GM06990 (cell line): ENCODE measurements at places on chromosomes 6 and 20.
A peak's percentile ranks its signal among the peaks of the same experiment; 100 is the strongest.

DNA sequence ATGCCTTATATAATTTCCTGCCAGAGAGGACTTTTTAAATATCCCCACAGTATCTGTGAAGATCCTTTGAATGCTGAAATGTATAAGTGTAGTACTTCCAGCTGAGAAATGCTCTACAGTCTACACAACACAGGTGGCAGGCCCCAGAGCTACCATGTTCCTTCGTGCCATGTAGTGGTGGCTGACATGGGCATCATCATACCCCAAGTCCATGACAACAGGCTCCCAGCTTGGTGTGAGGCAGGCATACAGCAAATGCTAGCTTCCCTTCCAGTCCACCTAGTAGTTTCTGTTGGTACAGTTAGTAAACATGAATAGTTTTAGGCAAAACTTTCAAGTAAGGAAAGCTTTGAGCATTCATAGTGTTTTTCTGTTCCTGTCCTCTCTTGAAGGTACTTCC lies 61.2 kb upstream of the EMILIN3 start:
- no peak for DNase-seq

- no peak for DNase-seq
Observed at GRCh38 chr6:56372406-56372995, 125.1 kb upstream of the COL21A1 start.

DNA sequence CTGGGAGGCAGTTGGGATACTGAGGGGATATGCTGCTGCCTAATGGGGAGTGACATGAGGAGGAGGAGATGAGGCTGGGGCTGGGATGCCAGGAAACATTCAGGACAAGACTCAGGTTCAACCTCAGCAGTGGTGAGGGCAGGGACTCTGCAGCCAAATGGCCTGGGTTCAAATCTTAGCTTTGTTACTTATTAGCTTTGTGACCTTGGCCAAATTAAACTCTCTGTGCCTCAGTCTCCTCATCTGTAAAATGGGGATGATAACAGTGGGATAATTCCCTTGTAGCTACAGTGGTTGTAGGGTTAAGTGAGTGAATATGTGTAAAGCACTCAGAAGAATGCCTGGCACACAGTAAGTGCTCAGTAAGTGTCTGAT lies 1.9 kb downstream of the PI16 start:
- DNase-seq = no peak

DNA sequence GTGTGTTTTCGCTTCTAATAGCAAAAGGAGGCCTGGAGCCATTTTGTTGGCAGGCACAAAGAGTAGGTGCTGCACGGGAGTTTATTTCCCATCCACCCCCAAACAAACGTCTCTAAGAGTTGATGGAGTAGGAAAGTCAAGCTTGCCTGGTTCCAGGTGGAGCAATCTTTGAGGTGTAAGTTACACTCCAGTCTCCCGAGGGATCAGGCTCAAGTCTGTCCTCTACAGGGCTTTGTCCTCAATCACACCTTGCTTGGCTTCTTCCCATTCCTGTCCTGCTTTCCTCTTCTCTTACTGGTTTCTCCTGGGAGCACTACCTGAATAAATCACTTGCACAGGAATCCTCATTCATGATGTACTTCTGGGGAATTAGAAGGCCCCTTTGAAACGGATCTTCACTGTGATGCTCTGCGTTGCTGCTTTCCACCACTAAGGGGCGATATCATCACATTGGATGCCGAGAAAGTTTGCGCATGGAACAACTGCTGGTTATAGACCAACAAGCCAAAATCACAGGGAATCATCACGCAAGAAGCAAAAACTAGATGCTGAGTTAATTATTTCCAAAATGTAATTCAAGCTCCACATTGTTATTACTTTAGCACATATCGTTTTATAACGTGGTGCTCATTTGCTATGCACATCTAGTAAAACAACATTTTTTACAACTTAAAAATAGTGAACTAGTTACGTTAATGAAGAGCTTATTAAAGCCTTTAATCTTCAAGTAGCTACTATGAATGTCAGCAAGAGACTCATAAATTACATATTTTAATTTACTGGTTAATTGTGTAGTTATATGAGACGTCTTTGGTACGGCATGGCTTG lies 156.8 kb downstream of the DNAH8 start:
- DNase-seq = no peak

GRCh38 chr6:150204705-150205472 lies 62.0 kb downstream of the PPP1R14C start:
- DNase-seq = no peak

GRCh38 chr6:80029470-80029869 lies 25.0 kb downstream of the TTK start:
- DNase-seq = no peak

DNA sequence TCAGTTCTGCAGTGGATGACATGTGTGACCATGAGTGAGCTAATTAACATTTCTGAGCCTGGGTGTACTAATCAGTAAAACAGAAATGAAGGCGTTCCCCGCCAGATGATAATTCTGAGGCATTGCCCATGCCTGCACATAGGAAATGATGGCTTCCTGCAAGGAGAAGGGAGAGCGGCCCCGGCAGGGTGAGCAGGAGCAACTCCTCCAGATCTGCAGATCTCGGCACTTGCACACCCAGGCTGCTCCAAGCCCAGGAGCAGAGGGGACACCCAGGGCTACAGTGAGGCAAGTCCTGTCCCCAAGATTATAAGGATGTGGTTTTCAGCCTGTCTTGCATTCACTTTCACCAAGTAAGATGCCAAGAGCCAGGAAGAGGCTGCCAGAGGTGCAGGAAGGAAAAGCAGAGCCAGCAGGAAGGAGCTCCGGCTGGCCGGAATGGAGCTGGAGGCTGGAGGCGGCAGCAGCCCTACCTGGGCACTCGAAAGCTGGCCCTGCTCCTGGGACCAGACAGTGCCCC lies 177.5 kb upstream of the CST7 start:
- DNase-seq = no peak

DNA sequence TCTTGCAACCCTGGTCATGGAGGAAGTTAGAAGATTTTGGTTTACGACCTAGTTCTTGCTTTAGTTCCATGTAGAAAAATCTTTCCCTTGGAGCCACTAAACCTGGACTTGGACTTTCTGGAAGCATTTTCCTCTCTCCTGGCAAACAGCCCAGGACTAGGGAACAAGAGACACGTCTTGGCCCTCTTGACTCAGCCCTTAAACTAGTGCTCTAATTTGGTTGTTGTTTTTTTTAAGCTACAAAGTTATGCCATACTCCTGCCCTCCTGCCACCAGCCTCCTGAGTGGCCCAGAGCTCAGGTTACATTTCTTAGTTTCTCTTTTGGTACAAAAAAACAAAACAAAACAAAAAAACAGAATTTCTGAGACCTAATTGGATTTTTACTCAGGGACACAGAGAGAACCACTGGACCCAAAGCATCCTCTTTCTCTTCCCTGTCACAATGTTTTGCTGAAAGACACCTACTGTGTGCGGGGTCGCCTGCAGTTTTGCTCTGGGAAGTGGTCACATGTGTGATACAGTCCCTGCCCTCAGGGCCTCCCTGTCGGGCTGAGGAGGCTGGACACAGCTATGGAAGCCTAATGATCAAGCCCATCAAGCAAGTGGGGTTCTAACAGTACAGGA lies 32.3 kb upstream of the SCUBE3 start:
- DNase-seq = no peak

DNA sequence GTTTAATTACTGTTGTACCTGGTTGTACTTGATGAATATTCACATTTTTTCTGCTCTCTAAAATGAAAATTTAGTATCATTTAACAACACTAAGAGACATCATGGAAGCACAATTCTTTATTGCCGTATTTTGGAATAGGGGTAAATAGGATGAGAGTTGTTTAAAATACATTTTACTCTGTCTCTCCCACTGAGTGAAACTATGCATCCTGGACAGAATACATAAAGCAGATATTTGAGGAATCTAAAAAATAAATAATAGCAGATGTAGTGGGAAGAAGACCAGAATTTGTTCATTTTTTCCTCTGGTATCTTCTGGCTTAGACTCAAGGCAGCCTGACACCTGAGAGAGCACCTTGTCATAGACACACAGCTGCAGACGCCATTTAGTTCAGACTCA lies 119.1 kb upstream of the AHI1 start:
- DNase-seq = no peak

DNA sequence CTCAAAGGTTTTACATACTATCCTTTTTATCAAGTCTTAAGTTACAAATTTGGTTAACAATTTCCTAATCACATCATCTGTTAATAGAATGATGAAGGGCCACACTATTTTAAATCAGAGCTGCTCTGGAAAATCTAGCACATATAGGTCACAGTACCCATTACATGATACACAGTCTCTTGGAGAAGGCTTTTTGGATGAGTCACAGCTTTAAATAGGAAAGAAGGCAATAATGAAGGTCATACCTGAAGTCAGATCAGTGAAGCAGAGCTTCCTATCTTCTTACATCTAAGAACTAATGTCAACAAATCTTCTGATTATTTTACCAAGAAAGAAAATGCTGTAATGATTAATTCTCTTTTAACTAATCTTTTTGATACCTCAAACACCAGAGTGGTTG lies 248.5 kb downstream of the BTBD9 start:
- no peak for DNase-seq

- no peak for DNase-seq
Observed at GRCh38 chr6:78618970-78619369, 248.4 kb upstream of the IRAK1BP1 start.

DNA sequence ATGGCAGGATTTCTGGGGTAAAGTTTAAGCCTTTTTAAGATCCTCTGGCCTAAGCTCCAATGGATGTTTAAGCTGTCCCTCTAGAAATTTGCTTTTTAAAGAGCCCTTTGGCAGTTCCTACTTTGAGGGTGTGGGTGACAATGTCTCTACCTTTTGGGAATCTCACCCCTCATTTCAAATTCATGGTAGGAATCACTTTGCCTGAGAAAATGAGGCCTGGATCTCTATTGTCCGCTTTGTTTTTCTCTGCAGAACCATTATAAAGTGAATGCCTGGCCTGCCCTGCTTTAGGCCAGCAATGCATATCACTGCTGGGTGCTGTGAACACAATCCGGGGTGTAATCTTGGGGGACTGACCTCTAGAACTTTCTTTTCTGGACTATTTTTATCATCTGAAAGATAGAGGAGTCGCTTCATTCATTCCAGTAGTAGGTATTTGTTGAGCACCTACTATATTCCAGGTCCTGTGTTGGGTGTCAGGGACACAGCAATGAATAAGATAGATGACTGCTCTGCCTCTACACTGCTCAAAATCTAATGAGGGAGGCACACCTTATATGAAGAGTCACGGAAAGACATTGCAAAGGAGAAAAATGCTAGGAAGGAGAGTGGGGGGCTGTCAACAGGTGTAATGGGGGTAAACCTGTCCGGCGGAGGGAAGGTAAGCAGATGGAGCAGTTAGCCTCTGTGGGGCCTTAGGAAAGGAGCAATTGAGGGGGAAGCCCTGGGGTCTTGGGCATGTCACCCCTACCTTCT lies 8.6 kb upstream of the COMMD7 start:
- DNase-seq = no peak

- peak; percentile 8 for DNase-seq
Observed at GRCh38 chr6:140774080-140774505, 1358.6 kb upstream of the GJE1 start.

DNA sequence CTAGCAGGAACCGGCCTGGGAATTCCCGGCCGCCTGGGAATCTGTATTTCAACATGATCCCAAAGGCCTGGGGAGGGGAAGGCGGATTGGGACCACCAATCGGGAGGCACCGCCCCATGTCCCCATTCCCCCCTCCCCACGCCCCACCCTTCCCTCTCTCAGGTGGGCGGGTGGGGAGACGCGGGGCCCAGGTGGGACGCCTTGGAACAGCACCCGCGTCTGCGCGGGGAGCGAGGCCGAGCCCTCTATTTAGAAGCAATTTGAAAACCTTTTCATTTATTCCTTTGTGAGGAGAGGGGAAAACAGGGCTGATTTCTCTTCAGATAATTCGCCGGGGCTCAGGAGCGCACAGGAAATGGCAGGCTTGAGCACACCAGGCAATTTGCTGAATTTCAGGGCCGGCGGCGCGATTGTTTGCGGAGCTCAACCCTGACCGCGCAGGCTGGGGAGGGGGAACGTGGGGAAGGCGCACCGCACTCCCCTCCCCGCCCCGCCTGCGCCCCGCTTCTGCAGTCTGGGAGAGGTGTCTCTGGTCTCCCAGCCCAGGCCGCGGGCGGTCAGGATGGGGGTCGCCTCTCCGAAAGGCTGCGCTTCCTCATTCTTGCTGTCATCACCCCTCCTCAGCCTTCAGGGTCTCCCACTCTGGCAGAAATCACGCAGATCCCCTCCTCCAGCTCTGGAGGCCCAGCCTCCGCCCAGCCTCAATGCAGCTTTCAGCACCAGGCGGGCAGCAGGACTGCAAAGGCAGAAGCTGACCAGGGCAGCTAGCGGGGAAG lies 170.0 kb downstream of the GRM4 start:
- DNase-seq = no peak

GRCh38 chr20:60632391-60633262 lies 619.4 kb upstream of the CDH4 start:
- DNase-seq = no peak

DNA sequence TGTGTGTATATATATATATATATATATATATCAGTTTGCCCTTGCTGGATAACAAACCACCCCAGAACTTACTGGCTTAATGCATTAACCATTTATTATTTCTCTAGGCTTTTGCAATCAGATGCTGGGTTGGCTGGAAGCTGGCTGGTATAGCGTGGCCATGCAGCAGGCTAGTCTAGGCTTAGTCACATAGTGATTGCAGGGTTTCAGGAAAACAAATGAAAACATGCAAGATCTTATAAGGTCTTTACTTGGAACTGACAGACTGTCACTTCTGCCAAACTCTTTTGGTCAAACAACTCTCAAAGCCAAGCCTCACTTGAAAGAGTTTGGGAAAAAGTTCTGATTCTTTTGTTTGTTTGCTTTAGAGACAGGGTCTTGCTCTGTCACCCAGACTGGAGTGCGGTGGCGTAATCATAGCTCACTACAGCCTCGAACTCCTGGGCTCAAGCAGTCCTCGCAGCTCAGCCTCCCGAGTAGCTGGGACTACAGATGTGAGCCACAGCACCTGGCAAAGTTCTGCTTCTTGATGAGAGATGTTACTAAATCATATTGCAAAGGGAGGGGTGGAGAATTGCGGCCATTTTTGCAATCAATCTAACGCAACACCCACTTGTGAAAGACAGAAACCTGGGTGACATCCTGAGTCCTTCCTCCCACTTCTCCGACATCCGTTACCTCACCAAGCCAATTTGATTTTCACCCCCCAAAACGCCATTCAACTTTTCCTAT lies 74.6 kb upstream of the RNF24 start:
- DNase-seq = no peak

DNA sequence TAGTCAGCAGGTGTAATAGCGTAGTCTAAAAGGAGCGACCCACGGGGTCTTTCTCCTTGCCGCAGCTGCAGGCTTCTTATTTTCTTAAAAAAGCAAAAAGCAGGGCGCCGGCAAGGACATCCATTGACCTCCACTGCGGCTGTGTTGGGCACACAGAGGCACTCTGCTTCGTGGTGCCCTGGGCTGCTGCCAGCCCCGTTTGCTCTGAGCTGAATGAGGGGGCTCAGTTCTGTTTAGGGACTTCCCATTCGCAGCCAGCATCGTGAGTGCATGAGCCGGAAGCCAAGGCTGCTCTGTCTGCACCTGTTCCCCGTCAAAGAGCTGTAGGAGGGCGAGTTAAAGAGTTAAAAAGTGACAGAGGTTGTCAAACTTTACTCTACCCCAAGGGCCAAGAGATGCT lies 1.7 kb upstream of the SLC22A2 start:
- no peak for DNase-seq

- peak; percentile 43 for DNase-seq
Observed at GRCh38 chr20:32521780-32522525, 63.2 kb downstream of the NOL4L start.
